ENCODE measurements at places on chromosomes 11 and 22. TPM values are rescaled to one million over a fixed set of nuclear protein-coding genes. Genes with fewer than 3 reads are reported as not detected.
A peak's percentile ranks its signal among the peaks of the same experiment; 100 is the strongest.

GRCh38 chr22:45682064-45682463 is 10.4 kb downstream of the ATXN10 start:
- no peak for DNase-seq
- H3K27ac ChIP-seq, result no peak overlapping the region
- H3K27me3 ChIP-seq, result no peaks in the 10 kb centered on the region
- no peak overlapping the region for H3K4me3 ChIP-seq

GRCh38 chr22:46613606-46614021 is 6.6 kb upstream of the GRAMD4 start:
- H3K27me3 ChIP-seq, result no peaks in the 10 kb centered on the region
- DNase-seq, result no peak
- no peaks in the 10 kb centered on the region for H3K36me3 ChIP-seq
- no peaks in the 10 kb centered on the region for H3K4me1 ChIP-seq

Gene SPTBN2
- polyA plus RNA-seq, result 11.1 TPM

- no peak overlapping the region for H3K4me3 ChIP-seq
- no peaks in the 10 kb centered on the region for H3K36me3 ChIP-seq
- peaks cover 14% of the 10 kb centered on the region for H3K4me1 ChIP-seq
Measured at GRCh38 chr22:45918459-45919370, 58.2 kb downstream of the WNT7B start.

GRCh38 chr11:120881596-120881995 is 142.3 kb upstream of the TBCEL start:
- no peak overlapping the region for H3K27ac ChIP-seq
- DNase-seq, result no peak
- no peaks in the 10 kb centered on the region for H3K36me3 ChIP-seq
- no peaks in the 10 kb centered on the region for H3K4me1 ChIP-seq

DNA sequence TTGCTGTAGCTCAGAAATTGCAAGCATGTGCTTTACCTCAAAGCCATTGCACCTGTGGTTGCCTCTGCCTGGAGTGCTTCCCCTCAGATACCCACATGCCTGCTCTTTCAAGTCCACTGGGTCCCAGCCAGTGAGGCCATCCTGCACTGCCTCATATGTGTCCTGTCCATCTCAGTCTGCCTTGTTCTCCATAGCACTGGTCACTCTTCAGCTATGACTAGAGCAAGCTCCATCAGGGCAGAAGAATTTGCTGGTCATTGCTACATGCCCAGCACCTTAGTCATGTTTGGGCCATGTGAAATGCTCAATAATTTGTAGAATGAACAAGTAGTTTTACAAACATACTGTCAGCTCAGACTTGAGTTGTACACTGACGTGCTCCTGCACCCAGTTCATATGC is 64.4 kb upstream of the HORMAD2 start:
- H3K4me3 ChIP-seq, result no peak overlapping the region
- DNase-seq, result no peak
- H3K27ac ChIP-seq, result no peak overlapping the region
- no peaks in the 10 kb centered on the region for H3K27me3 ChIP-seq
- no peaks in the 10 kb centered on the region for H3K4me1 ChIP-seq

Gene TSSC4
- 15.9 TPM for polyA plus RNA-seq

DNA sequence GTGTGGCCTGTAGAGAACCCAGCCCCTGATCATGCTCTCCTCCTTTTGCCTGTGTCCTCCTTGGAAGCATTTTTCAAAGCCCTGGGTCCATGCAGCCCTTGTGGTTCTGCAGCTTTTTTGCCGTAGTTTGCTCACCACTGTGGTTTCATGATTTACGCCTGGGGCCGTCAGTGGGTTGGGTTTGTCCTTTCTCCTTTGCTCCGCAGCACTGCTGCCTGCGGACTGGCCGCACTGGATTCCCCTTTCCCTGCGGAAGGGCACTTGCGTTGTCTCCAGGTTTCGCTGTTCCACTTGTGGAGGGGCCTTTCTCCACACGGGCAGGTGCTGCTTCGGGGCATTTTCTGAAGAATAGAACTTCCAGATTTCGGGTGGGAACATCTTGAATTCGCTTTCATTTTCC is 1260.9 kb downstream of the BRD1 start:
- H3K4me3 ChIP-seq, result no peak overlapping the region
- no peak for DNase-seq
- H3K4me1 ChIP-seq, result no peaks in the 10 kb centered on the region
- no peaks in the 10 kb centered on the region for H3K36me3 ChIP-seq
- no peaks in the 10 kb centered on the region for H3K27me3 ChIP-seq

DNA sequence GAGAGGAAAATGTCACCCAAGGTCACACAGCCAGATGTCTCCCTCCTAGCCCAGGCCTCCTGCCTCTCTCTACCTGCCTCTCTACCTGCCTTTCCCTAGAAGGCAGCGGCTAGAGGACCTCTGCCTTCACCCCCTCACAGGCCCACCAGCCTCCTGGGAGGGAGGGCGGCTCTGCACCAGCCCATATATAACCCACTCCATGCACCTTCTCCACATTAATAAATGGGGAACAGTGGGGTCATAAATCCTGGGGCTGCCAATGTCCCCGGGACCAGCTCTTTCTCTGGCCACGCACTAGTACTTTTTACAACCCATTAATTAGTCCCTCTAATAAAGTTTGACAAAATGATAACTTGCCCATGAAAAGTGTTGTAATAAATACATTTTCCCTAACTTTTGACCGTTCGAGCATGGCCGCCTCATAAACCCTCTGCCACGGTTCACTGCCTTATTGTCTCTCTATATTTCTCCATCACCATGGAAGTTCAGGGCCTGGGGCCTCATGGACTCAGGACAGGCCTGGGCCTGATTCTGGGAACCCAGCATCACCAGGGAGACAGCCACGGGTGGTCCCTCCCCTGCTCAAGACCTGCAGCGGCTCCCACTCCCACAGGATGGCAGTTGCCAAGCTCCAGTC is 102.1 kb downstream of the MN1 start:
- H3K27me3 ChIP-seq, result no peaks in the 10 kb centered on the region
- H3K4me3 ChIP-seq, result no peak overlapping the region
- no peak overlapping the region for H3K27ac ChIP-seq
- DNase-seq, result no peak

GRCh38 chr11:96303064-96303463 is 39.9 kb downstream of the MAML2 start:
- H3K4me1 ChIP-seq, result peaks cover 57% of the 10 kb centered on the region
- no peak for DNase-seq
- peak overlapping the region; percentile 71 for H3K27ac ChIP-seq

Data from keratinocyte (primary cell).